ENCODE measurements at places on chromosomes 16 and 17.

DNA sequence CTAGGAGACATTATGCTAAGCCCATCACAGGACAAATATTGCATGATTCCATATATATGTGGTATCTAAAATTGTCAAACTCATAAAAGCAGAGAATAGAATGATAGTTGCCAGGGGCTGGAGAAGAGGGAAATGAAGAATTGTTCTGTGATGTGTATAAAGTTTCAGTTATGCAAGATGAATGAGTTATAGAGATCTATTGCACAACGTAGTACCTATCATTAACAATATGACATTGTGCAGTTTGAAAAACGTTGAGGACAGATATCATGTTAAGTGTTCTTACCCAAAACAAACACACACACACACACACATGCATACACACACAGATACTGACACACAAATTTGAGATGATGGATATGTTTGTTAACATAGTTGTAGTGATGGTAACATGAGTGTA lies 871.6 kb upstream of the GOT2 start:
- peak; percentile 9 for DNase-seq

GRCh38 chr16:57396786-57397185 lies 7.8 kb upstream of the CCL17 start:
- DNase-seq, result no peak

GRCh38 chr17:63961355-63962212 lies 11.1 kb downstream of the SCN4A start:
- peak; percentile 79 for DNase-seq

DNA sequence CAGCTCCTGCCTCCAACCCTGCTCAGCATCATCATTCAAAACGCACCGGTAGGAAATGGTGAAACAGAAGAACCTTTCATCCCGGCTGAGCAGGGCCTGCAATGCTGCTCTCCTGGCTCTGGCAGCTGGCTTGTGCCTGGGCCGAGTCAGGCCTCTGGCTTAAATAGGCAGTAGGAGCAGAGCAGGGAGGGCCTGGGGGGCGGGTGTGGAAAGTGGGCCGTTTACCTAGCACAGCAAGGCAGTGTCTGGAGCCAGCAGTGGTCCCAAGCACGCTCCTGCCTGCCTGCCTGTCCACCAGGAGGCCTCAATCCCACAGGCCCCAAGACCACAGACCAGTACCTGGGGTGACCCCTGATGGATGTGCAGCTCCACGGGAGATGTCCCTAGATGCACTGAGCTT lies 59.3 kb downstream of the SMPD3 start:
- DNase-seq, result no peak

DNA sequence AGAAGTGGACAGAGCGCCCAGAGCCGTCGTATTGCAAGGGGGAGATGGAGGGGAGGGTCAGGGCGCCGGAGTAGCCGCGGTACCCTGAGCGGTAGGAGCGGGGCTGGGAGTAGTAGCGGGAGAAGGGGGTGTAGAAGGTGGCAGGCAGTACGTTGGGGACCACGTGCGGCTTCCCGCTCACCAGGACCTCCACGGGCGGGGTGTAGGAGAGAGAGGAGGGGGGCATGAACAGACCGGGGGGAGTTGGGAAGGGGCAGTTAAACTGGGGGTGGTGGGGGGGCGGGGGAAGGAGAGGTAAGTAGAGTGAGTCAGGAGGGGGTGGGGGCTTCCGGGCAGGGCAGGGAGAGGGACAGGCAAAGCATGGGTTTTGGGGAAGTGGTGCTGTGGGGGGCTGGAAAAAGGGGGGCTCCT lies 16.8 kb downstream of the ST6GALNAC2 start:
- no peak for DNase-seq

DNA sequence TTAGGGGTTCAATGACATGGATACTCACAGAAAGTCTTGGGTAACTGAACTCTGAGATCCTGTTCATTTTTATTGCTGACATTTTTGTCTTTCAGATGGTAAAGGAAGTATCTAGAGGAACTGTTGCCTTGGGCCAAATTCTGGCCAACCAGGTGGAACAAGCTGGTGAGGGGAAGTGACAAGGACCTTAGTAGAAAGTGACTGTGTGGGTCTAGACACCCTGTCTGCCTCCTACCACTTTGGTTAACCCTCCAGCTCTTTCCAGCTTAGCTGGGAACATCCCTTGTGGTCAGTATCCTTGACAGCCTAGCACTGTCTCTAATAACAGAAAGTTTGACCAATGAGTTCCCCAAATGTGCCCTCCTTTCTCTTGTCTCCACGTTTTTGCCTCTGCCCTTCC lies 28.8 kb upstream of the PRKCB start:
- no peak for DNase-seq

GRCh38 chr16:60405286-60405685 lies 1631.0 kb downstream of the CDH8 start:
- no peak for DNase-seq

DNA sequence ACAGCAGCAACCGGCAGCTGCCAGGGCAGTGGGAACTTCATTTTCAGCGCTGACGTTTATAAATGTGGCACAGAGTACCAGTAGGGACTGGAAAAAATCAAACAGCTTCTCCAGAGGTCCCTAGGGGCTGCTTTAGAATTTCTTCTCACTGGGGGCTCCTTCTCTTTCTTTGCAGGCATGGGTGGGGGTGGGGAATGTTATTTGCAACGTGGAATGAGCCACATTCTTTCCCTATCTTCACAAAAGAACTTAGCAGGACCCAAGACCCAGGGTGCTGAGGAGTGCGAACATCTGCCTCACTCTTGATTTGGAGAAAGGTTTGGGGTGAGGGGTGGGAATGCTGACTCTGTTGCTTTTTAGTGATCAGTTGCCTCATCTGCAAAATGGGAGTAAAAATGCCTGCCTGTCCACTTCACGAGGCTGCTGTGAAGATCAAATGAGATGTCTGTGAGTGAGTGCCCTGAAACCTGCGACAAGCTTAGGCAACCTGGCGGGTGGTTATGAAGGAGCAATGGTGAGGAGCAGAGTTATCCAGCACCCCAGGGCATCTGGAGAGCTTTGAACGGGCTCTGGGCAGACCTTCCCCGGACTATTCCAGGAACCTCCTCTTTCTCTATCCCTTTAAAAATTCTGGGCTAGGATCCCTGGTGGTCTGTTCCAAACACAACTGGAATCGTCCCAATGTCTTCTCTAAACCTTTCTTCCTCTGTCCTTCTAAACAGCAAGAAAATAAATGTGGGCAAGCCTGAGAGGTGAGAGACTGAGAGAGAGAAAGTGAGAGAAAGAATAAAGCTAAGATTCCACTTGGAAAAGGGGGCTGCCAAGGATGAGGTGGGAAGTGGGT lies 10.7 kb upstream of the PIPOX start:
- DNase-seq, result no peak

DNA sequence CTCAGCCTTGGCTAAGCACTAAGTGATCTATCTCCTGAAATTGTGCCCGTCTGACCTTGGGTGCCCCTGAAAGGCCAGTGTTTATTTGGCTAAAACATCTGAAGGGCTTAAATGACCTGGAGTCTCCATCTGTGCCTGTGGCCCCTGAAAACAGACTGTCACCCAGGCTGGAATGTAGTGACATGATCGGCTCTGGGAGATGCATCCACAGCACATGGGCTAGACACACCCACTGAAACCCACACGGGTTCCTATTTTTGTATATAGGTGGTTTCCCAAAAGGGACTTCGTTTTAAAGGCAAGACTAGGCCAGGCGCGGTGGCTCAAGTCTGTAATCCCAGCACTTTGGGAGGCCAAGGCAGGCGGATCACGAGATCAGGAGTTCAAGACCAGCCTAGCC lies 13.5 kb downstream of the CEP295NL start:
- no peak for DNase-seq

DNA sequence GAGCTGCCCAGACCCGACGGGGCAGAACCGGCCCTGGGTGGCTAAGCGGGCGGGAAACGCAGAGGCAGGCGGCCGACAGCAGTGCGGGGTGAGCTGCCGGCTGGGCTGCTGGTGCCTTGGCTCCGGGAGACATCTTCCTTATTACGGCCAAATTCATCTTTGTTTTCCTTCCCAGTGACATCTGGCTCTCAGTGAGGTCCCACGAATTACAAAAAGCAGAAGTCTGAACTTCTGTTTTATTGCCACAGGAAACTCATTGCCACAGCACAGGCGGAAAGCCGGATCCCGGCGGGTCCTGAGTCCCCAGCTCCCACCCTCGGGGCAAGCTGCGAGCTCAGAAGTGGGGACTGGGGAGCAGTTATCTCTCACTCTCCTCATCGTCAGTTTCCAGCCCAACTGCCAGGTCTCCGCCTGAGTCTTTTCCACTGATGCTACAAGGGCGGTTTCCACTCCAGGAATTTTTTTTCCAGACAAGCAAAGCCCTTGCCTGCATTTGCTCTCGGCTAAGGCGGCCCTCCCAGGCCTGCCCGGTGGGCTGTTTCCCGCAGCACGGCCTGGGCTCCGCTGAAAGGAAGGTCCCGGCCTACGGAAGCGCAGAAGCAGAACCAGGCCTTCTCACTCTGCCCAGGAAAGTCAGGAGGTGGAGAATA lies 40.3 kb downstream of the CBFA2T3 start:
- no peak for DNase-seq

GRCh38 chr16:17205279-17206211 lies 265.2 kb downstream of the XYLT1 start:
- no peak for DNase-seq

DNA sequence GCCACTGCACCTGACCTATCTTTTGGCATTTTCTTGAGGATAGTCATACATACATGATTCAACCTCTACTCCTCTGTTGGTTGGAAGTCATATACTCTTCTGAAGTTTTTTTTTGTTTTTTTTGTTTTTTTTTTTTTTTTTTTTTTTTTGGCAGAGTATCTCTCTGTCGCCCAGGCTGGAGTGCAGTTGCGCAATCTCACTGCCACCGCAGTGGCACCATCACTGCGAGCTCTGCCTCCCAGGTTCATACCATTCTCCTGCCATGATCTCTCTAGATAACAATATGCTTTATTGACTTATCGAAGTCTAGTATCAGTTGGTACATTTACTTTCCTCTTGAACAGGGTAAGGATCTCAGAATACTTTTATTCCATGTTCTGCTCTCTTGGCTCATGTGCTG lies 224.2 kb upstream of the WSCD1 start:
- DNase-seq, result no peak

GRCh38 chr17:521561-522325 lies 169.1 kb upstream of the RPH3AL start:
- DNase-seq, result no peak

DNA sequence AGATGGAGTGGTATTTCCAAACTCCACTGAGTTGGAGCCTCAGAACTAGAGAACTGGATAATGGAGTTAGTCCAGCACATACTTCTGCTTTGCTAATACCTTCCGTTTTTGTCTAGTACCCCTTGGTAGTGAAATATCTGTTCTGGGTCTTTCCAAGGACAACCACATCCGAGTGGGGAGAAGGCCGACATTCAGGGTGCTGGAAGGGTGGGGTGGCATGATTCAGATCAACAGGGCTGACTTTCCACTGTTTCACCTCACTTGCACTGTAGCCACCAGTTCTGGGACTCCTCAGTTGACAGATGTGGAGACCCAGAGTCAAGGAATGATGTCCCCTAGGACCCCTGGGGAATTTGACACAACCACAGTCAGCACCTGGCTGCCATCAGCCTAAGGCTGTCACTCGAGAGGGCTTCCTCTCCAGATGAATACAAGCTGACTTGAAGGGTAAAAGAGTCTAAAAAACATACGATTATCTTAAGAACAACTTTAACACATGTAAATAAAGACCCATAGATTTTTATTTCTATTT lies 84.8 kb upstream of the HNF1B start:
- DNase-seq, result no peak

DNA sequence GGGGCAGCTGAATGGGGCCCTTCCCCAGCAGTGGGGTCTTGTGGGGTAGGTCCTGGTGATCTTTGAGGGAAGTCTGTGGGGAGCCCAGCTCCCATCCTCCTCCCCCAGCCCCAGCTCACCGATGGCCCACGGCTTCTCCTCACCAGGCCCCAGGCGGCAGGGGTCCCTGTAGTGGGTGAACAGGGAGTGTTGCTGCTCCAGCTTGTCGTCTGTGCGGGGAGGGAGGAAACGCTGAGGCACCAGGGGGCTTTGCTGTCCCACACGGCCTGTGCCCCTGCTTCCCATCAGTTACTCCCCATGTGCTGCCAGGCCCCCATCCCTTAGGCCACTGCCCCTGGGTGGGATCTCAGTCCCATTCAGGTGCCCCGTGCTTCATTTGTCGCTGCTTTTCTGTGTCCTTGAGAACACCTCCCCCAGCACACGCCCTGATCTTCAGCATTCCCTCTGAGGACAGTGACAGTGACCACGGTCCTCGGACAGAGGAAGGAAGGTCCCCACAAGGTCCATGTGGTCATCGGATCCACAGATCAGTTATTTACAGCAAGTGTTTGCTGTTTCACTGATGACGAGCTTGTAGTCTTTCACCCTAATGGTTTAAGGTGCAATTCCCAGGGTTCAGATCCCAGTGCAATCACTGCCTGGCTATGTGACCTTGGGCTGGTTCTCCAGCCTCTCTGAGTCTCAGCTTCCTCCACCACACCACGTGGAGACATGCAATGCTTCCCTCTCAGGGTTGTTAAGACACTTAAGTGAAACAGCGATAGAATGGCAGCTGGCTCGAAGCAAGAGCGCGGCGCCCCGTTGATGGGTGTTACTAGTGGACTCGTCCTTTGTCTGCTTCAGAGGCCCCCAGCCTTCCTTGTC lies 53.1 kb downstream of the PRMT7 start:
- DNase-seq, result no peak

DNA sequence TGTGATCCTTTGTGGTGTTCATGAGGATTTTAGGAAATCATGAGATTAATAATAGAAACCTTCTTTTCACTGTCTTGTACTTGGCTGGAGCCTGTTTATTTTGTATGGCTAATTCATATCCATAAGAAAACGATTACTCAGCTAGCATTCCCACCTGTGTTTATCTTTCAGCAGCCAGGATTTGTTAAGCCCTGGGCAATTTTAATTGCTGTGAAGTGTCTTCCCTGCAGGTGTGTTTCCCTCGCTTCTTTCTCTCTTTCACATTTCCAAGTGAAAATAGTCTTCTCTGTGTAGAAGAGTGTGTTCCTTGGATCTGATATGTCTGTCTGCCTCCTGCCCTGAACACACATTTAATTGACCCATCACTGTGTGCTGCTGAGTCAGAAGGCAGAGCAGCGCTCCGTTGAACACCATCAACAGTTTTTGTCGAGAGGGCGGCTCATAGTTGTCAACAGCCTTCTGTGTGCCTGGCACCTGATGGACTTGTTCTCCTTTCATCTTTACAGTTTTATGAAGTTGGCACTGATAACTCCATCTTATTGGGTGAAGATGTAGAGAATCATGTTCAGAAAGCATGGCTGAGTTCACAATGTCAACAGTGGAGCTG lies 83.2 kb downstream of the SPECC1 start:
- DNase-seq, result no peak

GRCh38 chr17:28796062-28796461 lies 46.5 kb downstream of the FAM222B start:
- DNase-seq, result no peak
